Right atrium auricular region (tissue), 2 donors: ENCODE measurements at places on chromosomes 13 and 19. TPM values are rescaled to one million over a fixed set of nuclear protein-coding genes. Genes with fewer than 3 reads are reported as not detected.
A peak's percentile ranks its signal among the peaks of the same experiment; 100 is the strongest.

The GPR4 gene
- 6.2 TPM for total RNA-seq

The SPRY2 gene
- total RNA-seq, result 33.1 TPM

The SH2D3A gene
- total RNA-seq, result not detected

The NKPD1 gene
- total RNA-seq, result 0.22 TPM

The PDX1 gene
- total RNA-seq, result not detected

The DPF1 gene
- not detected for total RNA-seq

The AZU1 gene
- total RNA-seq, result not detected

The DNAAF3 gene
- 2.7 TPM for total RNA-seq

DNA sequence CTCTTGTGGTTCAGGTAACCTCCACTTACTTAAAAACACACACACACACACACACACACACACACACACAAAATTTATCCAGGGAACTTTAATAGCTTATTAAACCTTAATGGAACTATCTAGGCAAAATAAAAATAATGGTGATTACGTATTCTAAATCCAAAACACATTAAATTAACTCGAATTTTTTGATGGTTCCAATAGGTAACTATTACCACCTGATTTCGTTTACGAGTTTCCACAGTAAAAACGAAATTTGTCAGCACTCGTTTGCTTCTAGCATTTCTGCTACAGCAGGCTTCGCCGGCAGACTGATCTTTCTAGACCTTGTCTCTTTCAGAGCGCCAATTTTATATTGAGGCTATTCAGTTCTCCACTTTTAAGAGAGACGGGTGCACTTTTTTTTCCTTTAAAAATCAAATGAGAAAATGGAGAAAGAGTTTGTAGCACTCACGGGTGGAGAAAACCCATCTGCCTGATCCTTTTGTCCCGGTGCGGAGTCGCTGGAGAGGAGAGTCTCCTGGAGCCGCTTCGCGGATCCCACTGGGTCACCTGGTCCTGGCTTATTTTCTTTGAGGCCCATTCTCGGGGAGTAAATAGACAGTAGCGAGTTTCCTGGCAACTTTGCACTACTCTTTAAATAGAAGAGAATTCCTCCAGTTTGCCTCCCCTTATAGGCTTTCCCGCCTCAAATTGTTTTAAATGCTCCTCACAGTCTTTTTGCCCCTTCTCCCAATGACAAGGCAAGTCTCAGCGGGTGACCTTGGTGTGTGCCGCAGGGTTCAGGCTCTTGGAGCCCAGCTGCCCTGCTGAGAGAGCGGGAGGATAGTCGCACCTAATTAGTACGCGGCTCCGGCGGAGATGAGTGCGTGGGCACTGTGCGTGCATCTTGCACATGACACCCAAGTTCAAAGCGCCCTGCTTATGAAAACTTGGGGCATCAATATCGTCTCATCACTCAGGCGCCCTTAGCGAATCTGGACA is 117.0 kb downstream of the KCNRG start:
- peaks cover 32% of the 10 kb centered on the region for H3K4me1 ChIP-seq
- no peak overlapping the region for H3K4me3 ChIP-seq
- H3K27ac ChIP-seq, result no peak overlapping the region

- no peaks in the 10 kb centered on the region for H3K4me1 ChIP-seq
- no peak overlapping the region for H3K4me3 ChIP-seq
- H3K36me3 ChIP-seq, result no peaks in the 10 kb centered on the region
- no peak for DNase-seq
- no peak overlapping the region for H3K27ac ChIP-seq
- no peaks in the 10 kb centered on the region for H3K27me3 ChIP-seq
Measured at GRCh38 chr13:81379183-81379582, 1038.3 kb upstream of the SPRY2 start.

GRCh38 chr13:65926750-65927171 is 1303.4 kb downstream of the PCDH9 start:
- no peaks in the 10 kb centered on the region for H3K4me1 ChIP-seq
- DNase-seq, result no peak
- no peaks in the 10 kb centered on the region for H3K27me3 ChIP-seq

DNA sequence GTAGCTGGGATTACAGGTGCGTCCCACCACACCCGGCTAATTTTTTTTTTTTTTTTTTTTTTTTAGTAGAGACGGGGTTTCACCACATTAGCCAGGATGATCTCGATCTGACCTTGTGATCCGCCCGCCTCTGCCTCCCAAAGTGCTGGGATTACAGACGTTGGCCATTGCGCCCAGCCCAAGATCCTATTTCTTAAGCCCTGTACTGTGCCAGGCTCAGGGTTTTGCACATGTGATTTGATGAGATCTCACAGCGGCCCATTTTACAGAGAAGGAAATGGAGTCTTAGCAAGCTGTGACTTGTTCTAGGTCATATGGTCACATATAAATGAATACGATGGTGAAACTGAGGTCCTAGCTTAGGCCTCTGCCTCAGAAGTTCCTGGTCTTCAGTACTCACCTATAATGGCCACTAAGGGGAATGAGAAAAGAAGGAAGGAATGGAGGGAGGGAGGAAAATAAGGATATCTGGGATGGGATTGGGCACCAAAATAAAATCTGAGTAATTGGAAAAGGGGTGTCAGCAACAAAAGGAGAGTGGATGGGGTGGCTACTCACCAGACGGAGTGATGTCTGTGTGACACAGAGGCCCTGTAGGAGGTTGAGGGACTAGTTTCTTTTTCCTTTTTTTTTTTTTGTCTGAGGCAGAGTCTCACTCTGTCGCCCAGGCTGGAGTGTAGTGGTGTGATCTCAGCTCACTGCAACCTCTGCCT is 1.3 kb downstream of the OSCAR start:
- no peak overlapping the region for H3K27ac ChIP-seq
- H3K36me3 ChIP-seq, result no peaks in the 10 kb centered on the region
- no peaks in the 10 kb centered on the region for H3K27me3 ChIP-seq
- no peaks in the 10 kb centered on the region for H3K4me1 ChIP-seq

DNA sequence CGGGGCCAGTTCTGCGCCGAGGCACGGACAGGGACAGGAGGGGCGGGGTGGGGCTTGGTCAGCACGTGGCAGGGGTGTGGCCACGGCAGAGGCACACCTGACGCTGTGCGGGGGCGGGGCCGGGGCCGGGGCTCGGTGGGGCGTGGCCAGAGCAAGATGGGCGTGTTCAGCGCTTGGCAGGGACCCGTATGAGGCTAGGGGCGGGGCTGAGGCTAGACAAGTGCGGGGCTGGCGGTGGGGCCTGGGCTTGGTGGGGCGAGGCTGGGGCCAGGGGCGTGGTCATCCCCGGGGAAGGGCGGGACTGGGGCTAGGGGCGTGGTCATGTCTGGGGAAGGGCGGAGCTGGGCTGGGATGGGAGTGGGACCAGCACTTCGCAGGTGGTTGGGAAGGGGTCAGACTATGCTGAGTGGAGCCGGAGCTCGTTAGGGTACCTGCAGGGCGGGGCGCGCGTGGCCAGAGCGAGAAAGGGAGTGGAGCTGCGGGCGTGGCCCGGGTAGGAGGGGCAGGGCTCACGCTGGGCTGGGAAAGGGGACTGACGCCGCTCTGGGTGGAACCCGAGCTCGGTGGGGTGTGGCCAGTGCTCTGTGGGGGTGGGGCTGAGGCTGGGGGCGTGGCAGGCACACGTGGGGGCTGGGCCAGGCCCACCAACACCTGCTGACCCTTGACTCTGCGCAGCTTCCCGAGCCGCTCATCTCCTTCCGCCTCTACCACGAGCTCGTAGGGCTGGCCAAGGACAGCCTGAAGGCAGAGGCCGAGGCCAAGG is 12.8 kb downstream of the POLR2E start:
- no peak overlapping the region for H3K4me3 ChIP-seq
- no peaks in the 10 kb centered on the region for H3K27me3 ChIP-seq
- no peak overlapping the region for H3K27ac ChIP-seq
- peaks cover 18% of the 10 kb centered on the region for H3K4me1 ChIP-seq

- no peak overlapping the region for H3K27ac ChIP-seq
- H3K4me1 ChIP-seq, result no peaks in the 10 kb centered on the region
- H3K4me3 ChIP-seq, result no peak overlapping the region
- DNase-seq, result no peak
Measured at GRCh38 chr13:74570046-74570445, 435.8 kb upstream of the KLF12 start.

DNA sequence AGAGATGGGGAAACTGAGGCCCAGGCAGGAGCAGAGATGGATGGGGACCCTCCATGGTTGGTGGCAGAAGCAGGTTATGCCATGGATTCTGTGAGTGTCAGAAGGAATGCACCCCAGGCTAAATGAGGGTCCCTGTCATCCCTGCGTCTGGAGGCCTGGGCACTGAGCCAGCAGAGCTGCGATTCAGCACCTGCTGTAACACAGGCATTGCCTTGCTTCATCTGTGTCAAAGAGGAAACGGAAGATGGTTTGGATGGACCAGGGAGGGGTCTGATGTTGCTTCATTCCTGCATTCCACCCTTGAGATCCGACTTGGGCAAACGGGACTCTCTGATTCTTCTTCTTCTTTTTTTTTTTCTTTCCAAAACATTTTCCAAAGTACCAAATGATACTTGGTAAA is 1.2 kb downstream of the C5AR1 start:
- peak overlapping the region; percentile 33 for H3K4me3 ChIP-seq
- DNase-seq, result no peak
- H3K4me1 ChIP-seq, result no peaks in the 10 kb centered on the region
- H3K27me3 ChIP-seq, result no peaks in the 10 kb centered on the region
- H3K27ac ChIP-seq, result peak overlapping the region; percentile 11

GRCh38 chr13:26897706-26898550 is 137.3 kb upstream of the GPR12 start:
- no peaks in the 10 kb centered on the region for H3K27me3 ChIP-seq
- H3K4me1 ChIP-seq, result no peaks in the 10 kb centered on the region
- H3K4me3 ChIP-seq, result no peak overlapping the region
- DNase-seq, result peak; percentile 48
- no peak overlapping the region for H3K27ac ChIP-seq

DNA sequence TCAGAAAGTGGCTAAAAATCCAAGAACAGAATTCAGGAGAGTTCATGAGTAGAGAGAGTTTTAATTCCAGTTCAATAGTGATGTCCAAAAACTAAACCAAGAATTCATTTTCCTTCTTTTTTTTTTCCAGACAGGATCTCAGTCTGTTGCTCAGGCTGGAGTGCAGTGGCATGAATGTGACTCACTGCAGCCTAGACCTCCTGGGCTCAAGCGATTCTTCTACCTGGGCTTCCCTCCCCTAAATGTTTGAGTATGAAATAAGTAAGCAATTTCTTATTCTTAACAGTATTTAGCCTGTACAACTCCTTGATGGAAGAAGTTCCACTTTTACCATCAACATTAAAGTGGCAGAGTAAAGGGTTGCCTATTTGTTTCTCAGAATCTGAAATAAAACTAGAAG is 3.8 kb downstream of the COMMD6 start:
- no peaks in the 10 kb centered on the region for H3K27me3 ChIP-seq
- no peak for DNase-seq
- H3K36me3 ChIP-seq, result no peaks in the 10 kb centered on the region
- H3K4me3 ChIP-seq, result no peak overlapping the region

DNA sequence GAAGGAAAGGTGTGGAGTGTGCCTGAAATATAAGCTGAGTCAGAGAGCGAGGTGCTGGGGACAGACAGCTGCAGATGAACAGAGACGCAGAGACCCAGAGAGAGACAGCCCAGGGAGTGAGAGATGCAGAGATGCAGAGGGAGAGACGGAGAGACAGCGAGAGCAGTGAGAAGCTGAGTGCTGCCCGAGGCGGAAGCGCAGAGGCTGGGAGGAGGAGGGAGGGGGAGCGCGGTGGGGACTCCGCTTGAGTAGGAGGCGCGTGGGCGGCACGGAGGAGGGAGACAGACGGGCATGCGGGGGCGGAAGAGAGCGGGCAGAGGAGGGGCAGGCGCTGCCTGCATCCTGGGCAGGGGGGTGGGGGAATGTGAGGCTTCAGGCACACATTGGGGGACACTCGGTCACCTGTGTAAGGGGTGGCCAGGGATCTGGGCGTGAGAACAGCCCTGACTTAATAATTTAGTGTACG is 25.7 kb downstream of the SLC8A2 start:
- peaks cover 27% of the 10 kb centered on the region for H3K27me3 ChIP-seq

DNA sequence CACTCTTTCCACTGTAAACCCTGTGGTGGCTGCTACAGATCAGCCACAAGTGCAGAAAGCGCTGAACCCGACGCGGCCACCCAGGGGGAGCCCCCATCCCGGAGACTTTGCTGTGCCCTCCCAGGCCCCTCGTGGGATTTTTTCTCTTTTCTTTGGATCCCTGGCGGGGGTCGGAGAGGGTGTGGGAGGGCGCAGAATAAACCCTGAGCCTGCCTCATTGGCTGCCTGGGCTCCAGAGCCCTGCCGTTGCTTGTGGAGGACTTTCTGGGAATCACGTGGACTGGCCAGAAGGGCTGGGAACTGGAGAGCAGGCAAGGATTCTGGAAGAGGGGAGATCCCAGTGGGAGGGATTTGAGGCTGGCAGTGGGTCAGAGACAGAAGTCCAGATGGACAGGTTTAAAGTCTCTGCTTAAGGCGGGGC is 24.9 kb downstream of the GADD45B start:
- H3K4me1 ChIP-seq, result no peaks in the 10 kb centered on the region
- no peak overlapping the region for H3K4me3 ChIP-seq
- H3K27me3 ChIP-seq, result no peaks in the 10 kb centered on the region
- no peak for DNase-seq

GRCh38 chr13:100600915-100601314 is 12.3 kb upstream of the GGACT start:
- H3K4me3 ChIP-seq, result no peak overlapping the region
- H3K27me3 ChIP-seq, result no peaks in the 10 kb centered on the region
- H3K27ac ChIP-seq, result no peak overlapping the region
- no peaks in the 10 kb centered on the region for H3K36me3 ChIP-seq
- DNase-seq, result no peak

DNA sequence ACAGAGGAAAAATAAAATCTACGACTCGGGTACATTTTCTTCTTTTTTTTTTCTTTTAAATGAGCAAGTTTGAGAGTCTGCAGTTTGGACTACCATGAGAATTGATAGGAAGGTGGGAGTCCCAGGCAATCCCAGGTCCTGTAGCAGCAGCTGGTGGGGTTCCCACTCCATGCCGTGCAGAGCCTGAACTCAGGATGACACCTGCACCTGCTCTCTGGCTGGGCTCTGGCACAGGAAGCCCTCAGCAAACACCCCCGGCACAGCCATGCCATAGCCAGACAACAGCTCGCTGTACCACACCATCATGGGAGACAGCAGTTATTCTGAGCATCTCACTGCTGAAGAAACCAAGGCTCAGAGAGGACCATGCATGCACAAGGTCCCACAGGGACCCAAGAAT is 6.2 kb upstream of the GP6 start:
- no peak overlapping the region for H3K4me3 ChIP-seq
- H3K36me3 ChIP-seq, result peaks cover 66% of the 10 kb centered on the region
- no peak for DNase-seq
- no peak overlapping the region for H3K27ac ChIP-seq
- H3K27me3 ChIP-seq, result no peaks in the 10 kb centered on the region

DNA sequence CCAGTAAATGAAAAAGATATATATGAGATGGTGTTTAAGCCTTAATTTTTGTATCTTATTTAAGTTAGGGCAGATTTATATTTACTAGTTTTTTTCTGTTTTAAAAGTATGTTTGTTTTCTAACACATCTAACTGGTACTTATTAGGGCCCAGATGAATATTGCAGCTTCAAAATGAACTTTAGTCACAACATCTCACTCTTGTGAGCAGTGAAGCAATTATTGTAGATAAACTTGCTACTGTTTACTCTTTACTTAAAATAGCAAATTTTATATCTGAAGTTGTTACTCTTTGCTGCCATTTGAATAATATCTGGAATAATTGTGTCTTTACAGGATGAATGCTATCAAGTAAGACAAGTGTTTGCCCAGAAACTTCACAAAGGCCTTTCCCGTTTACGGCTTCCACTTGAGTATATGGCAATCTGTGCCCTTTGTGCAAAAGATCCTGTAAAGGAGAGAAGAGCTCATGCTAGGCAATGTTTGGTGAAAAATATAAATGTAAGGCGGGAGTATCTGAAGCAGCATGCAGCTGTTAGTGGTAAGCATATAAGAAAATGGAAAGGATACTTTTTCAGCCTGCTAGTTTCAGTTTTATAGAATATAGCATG is 166.8 kb downstream of the PDS5B start:
- no peak overlapping the region for H3K4me3 ChIP-seq
- H3K4me1 ChIP-seq, result no peaks in the 10 kb centered on the region
- no peak overlapping the region for H3K27ac ChIP-seq
- DNase-seq, result no peak
